ENCODE measurements at places on chromosomes 6 and 20.

DNA sequence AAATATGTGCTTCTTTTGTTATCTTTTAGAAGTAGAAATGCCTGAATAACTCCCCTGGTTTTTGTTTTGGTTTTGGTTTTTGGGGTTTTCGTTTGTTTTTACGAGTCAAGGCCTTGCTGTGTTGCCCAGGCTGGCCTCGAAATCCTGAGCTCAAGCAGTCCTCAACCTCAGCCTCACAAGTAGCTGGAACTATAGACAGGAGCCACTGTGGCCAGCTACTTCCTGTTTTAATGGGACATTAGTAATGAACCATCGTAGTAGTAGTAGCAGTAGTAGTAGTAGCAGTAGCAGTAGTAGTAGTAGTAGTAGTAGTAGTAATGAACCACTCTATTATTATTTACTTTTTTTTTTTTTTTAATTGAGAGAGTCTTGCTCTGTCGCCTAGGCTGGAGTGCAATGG, 66.0 kb downstream of the UBR2 start:
- DNase-seq: no peak

GRCh38 chr6:46749731-46750130, 3.0 kb downstream of the ANKRD66 start:
- no peak for DNase-seq

DNA sequence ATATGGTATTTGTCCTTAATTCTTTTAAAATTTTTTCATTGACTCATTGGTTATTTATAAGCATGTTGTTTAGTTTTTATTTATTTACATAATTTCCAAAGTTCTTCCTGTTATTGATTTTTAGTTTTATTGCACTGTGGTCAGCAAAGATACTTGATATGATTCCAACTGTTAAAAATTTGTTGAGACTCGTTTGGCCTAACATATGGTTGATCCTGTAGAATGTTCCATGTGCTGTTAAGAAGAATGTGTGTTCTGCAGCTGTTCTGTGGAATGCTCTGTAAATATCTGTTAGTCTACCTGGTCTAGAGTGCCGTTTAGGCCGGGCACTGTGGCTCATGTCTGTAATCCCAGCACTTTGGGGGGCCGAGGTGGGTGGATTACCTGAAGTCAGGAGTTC, 197.7 kb downstream of the CD109 start:
- DNase-seq: no peak

- no peak for DNase-seq
Measured at GRCh38 chr6:153957394-153957793, 81.6 kb upstream of the OPRM1 start.

DNA sequence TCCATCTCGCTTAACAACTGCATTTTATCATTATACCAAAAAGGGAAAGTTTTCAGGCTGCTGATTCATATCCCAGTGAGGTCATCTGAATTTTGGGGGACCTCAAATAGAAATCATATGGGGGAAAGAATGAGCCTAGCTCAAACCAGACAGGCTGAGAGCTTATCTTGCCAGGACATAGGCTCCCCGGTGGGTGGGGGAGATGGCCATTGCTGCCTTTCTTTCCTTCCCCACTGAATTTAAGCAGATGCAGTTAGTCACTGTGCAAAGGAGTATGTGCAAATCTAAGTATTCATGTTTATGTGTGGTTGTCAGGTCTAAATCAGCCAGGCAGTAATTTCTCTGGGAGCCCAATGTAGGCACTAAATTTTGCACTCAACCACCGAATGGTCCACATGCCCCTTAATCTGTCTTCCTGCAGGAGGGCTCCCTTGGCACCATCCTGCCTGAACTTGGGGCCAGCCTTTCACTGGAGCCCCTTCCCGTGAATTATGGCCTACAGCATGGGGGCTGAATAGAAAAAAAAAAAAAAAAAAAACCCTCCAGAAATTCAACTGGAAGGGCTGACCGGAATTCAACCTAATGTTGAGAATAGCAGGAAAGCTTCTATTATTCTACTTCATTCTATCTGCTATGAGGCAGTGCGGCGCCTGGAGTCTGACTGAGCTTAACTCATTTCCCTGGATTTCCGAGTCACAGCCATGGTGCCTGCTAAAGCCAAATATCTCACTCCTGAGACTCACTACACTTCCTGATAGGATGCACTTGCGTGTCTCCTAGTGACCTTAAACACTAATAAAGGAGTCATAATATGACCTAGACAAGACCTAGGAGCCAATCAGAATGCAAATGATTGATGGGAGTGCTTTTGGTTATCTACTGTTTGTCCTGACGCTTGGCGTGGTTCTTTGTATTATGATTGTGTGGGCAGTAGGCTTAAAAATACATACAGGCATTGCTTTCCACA, 161.5 kb upstream of the HEY2 start:
- no peak for DNase-seq

DNA sequence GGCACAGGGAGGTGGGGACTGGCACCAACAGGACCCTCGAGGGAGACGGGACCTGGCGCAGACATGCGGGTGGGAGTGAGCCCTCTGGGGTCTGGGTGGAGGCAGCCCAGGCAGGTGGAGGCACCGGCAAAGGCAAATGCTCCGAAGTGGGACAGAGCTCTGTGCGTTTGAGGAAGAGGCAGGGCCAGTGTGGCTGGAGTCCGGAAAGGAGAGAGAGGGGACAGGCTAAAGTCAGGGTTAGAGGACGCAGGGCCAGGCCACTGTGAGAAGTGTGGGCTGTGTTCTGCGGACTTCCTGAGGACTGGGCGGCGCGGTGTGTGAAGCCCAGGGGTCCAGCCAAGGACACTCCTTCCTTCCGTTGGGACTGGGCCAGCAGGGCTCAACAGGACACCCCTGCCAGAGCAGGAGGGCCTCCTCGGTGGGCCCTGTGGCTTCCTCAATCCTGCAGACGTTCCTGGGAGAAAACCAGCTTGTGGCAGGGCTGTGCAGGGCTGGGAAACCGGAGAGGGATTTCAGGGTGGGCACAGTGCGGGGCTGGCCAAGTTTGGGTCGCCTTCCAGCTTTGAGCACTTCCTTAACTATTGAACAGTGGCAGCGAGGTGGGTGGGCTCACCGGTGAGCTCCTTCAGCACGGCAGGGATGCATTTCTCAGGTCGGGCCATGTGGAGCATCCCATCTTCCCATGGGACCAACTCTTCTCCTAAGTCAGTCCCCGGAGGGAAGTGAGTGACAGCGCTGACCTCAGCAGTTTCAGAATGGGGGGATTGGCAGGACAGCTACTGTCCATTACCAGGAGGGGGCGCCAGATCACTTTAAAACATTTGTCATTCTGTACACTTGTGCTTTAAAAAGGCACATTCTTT, 22.5 kb downstream of the MOCS3 start:
- DNase-seq: no peak

DNA sequence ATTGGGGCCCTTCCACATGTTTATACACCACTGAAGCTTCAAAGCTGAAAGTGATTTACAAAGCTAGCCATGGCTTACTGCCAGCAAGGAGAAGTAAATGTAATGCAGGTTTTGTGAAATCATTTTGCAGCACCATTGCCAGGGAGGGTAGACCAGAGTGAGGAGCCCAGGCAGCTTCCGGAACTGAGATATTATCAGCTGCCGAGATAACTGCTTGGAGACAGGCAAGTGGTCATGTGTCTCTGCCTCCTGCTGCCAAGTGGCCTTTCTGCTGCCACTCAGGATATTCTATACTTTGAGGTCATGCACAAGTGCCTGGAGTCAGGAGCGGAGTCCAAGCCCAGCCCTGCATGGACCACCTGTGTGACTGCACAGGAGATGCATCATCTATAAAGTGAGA, 160.2 kb downstream of the SYNDIG1 start:
- no peak for DNase-seq

GRCh38 chr20:8404912-8405635, 273.0 kb downstream of the PLCB1 start:
- no peak for DNase-seq
